ENCODE measurements at places on chromosomes 16 and 17.

GRCh38 chr17:15194859-15195277, 70.3 kb downstream of the PMP22 start:
- DNase-seq = peak; percentile 43

DNA sequence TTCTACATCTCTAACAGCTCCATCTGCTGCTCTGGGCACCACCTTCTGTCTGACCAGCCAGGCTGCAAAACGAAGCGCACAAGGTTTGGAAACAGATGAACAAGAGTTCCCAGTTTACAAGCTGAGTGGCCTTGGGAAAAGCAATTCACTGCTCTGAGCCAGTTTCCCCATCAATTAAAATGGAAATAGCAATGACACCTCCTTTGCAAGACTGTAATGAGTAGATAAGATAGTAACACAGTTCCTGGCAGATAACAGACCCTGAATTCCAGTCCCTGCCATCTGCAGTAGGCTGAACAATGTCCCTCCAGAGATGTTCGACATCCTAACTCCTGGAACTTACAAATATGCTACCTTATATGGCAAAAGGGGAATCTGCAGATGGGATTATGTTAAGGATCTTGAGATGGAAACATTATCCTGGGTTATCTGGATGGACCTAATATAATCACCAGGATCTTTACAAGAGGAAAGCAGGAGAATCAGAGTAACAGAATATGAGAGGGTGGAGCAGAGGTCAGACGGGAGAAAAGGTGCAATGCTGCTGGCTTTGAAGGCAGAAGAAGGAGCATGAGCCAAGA, 27.9 kb downstream of the CPPED1 start:
- DNase-seq = no peak

GRCh38 chr16:66070140-66070917, 296.2 kb upstream of the CDH5 start:
- DNase-seq = no peak

DNA sequence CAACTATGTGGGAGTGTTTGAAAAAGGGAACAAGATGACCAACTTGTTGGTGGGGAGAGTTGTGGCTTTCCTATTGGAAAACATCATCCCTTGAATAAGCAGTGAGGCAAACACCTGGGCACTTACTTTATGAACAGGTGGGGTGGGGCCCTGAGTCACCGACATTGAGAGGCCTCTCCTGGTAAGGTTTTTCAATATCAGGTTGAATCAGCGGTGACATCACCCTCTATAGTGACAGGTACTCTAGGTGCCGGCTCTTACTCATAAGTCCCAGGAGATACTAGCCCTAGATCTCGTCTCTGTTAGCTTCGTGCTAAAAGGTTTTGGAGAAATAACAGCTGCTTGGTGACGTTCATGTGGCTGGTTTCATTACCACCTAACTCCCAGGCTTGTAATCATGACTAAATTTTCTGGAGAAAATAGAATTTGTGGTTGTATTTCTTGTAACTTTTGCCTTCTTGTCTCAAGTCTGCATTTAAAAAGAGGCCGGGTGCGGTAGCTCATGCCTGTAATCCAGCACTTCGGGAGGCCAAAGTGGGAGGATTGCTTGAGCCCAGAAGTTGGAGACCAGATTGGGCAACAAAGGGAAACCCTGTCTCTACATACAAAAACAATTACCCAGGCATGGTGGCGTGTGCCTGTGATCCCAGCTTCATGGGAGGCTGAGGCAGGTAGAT, 19.3 kb downstream of the CDH1 start:
- DNase-seq = peak; percentile 87

GRCh38 chr17:30520436-30520835, 43.2 kb downstream of the GOSR1 start:
- no peak for DNase-seq

- no peak for DNase-seq
These were observed 69.5 kb upstream of the NOL11 start for GRCh38 chr17:67648032-67648905.

DNA sequence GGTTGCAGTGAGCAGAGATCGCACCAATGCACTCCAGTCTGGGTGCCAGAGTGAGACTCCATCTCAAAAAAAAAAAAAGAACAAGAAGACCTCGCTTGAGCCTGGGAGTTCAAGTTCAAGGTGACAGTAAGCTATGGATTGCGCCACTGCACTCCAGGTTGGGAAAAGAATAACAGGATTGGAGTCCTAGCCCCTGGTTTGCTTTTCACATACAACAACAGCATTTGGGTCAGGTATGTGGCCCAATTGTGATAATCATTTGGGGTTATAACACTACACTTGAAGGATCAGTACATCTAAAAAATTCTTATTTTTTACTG, 3.4 kb upstream of the SEPHS2 start:
- no peak for DNase-seq

DNA sequence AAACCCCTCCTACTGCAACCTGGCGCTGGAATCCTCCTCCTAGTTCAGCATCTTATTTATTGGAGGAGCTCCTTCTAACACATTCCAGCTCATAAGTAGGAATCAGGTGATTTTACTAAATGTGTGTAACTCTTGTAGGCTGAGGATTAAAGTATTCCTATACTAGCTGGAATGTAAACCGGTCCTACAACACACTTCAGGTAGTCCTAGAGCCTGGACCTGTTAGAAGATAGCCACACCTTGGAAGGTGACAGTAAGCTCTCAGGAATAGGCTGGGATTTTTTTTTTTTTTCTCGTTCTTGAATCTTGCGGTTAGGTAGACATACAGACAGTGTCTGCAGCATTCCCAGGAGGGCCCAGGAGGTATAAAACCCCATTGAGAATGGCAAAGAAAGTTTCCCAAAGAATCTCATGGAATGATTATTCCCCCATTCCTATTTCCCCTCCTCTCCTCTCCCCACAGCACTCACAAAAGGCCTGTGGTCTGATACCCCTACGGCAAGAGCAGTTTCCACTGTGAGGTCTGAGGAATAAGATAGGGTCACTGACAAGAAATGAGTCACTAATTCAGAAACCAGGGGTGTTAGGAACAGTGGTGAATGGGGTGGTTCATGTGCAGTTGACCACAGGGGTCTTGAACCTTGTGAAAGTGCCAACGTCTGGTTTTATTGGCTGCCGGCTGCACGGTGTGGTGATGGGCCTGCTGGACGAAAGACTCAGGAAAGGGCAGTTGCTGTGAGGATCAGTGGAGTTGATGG, 267.1 kb downstream of the UTP18 start:
- DNase-seq = no peak

- DNase-seq = peak; percentile 39
These were observed 67.4 kb downstream of the MYO18A start for GRCh38 chr17:29112771-29113295.

All from NCI-H1436 (cell line).